A549 treated with dexamethasone at 1 μM for 4 hours (cell line): ENCODE measurements at places on chromosomes 3 and 15. TPM values are rescaled to one million over a fixed set of nuclear protein-coding genes. Genes with fewer than 3 reads are reported as not detected.

The OXSR1 gene
- 29.8 to 42.1 TPM (median 39.2 TPM) in 5 replicates for total RNA-seq

The SLC22A14 gene
- total RNA-seq, result 0.04 to 0.14 TPM (median 0.08 TPM) in 4 of 5 replicates, not detected in the other

The SCAANT1 gene
- not detected in 5 replicates for total RNA-seq

The TRIM42 gene
- total RNA-seq, result not detected in 5 replicates

The TTC23 gene
- total RNA-seq, result 7.7 to 12.6 TPM (median 11.3 TPM) in 5 replicates

The AHSG gene
- total RNA-seq, result 0.06 to 0.09 TPM (median 0.06 TPM) in 3 of 5 replicates, not detected in the others

The MYRIP gene
- total RNA-seq, result 0.02 TPM in 2 of 5 replicates, not detected in the others
